Mammary epithelial cell (primary cell): ENCODE measurements at places on chromosomes 12 and 14. TPM values are rescaled to one million over a fixed set of nuclear protein-coding genes. Genes with fewer than 3 reads are reported as not detected.

Gene IFI27
- polyA plus RNA-seq: 0.53 TPM

Gene ALKBH2
- 23.1 TPM for polyA plus RNA-seq

Gene NANOG
- polyA plus RNA-seq: not detected

Gene EPYC
- polyA plus RNA-seq: not detected

DNA sequence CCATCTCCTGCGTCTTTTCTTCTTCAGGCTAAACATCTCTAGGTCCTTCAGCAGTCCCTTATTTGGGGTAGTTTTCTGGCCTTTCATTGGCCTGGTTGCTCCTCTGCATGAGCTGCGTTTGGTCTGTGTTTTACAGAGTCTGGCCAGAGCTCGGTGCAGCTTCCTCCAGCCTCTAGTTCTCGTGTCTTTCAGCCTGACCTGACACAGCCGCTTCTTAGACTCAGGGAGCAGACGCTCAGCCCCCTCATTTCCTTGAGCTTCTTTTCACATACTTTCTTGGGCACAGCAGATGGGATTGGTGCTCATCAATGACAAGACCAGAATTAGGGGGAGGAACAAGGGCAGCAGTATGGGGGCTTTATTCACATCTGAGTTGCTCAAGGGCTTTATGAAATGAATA, 13.6 kb upstream of the GSG1 start:
- no peak for DNase-seq

- no peak for DNase-seq
These were observed 50.7 kb upstream of the MAP1LC3B2 start for GRCh38 chr12:116508145-116509121.

- no peak for DNase-seq
These were observed 217.6 kb upstream of the SFSWAP start for GRCh38 chr12:131493068-131493826.

- DNase-seq: no peak
These were observed 201.2 kb downstream of the ESR2 start for GRCh38 chr14:64092940-64093339.

- no peak for DNase-seq
These were observed 17.9 kb downstream of the NFKBIA start for GRCh38 chr14:35386673-35387125.
